ENCODE measurements at places on chromosomes 16 and 17.
A peak's percentile ranks its signal among the peaks of the same experiment; 100 is the strongest.

- DNase-seq, result no peak
These were observed 81.3 kb upstream of the PLCG2 start for GRCh38 chr16:81697616-81698309.

DNA sequence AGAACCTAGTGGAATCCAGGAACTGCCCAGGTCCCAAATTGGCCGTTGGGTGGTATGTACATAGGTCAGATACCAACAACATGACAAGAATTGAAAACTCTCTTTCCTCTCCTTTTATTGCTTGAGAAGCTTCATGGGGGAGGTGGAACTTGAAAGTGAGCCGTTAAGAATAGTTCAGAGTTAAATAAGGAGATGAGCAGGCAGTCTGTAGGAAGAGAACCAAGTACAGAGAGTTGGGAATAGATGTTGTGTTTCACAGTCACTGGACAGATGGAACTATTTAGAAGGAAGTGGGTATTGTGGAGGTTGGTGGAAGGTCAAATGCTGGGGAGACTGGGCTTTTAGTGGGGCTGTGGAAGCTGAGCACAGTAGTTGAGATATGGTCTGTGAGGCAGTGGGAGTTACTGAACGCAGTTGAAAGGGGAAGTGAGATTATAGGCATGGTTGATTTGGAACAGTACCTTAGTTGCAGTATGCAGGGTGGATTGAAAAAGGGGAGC lies 26.4 kb downstream of the ARHGAP44 start:
- no peak for DNase-seq

GRCh38 chr16:86990451-86990850 lies 326.7 kb downstream of the C16orf95 start:
- DNase-seq, result no peak

DNA sequence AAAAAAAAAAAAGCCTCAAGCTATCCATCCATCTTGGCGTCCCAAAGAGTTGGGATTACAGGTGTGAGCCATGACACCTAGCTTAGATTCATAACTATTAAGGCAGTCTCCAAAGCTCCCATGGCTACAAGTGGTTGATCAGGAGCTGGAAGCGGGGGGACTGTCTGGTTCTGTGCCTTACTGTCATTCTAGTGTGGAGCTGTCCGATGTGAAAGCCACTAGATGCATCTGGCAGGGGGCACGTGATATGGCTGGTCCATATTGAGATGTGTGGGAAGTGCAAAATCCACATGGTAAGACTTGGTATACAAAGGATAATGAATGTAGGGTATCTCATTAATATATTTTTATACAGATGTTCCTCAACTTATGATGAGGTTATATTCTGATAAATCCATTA lies 38.7 kb downstream of the KPNA2 start:
- DNase-seq, result no peak

- no peak for DNase-seq
These were observed 26.2 kb upstream of the MYH10 start for GRCh38 chr17:8656693-8657092.

- DNase-seq, result peak; percentile 83
These were observed 28.4 kb upstream of the TMC5 start for GRCh38 chr16:19389246-19389645.

DNA sequence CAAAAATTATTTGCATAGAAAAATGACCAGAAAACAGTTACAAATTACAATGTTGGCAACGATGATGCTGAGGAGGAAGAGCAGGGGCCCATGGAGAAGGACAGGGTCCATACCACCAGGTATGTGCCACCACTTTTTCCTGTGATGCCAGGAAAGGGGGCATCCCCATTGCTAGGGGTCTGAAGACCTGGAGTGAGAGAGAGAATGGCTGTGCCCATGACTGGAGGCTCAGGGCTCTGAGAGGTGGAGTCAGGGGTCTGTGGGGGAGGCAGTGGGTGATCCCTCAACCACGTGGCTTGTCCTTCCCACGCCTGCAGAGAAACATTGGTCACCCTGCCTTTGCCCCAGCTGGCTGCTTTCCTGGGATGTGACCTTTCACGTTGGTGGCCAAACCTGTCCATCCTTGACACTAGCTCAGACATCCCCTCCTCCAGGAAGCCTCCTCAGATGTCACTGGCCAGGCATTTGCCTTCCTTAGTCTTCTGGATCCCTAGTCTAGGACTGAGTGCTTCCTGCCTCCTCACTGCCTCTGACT lies 51.4 kb downstream of the SOCS1 start:
- no peak for DNase-seq

DNA sequence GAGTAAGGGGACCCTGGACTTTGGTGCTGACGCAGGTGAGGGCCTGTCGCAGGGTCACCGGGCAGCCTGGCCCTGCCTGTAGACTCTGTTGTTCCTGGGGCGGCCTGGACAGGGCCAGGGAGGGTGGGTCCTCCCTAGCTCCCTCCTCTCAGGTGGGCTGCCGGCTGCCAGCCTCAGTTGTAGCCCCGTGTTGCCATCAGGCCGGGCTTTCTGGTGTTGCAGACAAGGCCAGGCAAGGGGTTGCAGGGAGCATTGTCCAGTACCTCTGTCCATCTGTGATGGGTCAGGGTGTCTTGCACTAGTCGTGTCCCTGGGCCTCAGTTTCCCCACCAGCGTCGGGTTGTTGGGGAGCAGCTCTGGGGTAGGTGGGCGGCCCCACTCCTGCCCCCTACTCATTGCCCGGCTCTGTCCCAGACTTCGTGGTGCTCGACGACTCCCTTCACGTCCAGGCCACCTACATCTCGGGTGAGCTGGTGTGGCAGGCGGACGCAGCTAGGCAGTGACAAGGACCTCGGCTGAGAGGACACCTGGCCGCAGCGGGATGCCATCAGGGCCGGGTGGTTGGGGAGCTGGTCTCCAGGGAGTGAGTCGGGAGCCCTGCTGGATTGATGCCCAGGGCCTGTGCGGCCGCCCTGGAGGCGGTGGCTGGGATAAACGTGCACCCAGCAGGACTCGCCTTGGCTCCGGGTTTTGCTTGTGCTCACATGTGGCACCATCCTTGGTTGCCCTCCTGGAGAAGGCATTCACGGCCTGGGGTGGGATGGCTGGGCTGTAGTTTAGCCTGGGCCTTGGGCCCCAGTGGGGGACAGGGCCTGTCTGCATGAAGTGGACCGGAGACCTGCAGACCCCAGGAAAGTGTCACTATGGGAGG lies 1.9 kb downstream of the CEMP1 start:
- no peak for DNase-seq

DNA sequence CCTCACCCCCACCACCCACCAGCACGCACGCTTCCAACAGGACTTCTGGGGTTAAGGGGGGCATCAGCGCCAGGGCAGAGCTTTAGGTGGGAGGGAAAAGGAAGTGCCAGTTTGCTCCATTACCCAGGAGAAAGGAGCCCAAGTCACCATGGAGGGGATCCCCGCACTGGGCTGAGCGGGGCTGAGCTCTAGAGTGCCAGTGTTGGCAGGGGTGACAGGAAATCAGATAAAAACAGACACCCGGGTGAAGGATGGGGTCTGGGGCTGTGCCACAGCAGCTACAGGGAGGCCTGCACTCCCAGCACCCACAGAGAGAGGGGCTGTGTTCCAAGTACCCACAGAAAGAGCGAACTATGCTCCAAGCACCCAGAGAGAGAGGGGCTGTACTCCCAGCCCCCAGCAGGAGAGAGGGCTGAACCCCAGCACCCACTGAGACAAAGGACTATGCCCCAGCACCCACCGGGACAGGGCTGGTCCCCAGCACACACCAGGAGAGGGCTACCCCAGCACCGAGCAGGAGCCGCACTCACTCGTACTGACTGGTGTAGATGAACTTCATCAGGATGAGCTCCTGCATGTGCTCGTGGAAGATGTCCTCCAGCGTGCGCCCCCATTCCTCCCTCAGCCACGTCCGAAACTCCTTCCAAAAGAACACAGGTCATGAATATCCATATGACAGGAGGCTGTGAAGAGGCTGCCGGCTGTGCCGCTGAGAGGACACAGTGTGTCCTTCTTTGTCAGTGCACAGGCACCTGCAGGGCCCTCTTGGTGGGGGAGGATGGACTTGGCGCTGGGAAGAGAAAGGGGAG lies 18.6 kb upstream of the C16orf95 start:
- DNase-seq, result no peak

- DNase-seq, result no peak
These were observed 300 bp downstream of the CTRB1 start for GRCh38 chr16:75219088-75219487.

- DNase-seq, result no peak
These were observed 762 bp downstream of the PYCARD start for GRCh38 chr16:31201582-31202413.

DNA sequence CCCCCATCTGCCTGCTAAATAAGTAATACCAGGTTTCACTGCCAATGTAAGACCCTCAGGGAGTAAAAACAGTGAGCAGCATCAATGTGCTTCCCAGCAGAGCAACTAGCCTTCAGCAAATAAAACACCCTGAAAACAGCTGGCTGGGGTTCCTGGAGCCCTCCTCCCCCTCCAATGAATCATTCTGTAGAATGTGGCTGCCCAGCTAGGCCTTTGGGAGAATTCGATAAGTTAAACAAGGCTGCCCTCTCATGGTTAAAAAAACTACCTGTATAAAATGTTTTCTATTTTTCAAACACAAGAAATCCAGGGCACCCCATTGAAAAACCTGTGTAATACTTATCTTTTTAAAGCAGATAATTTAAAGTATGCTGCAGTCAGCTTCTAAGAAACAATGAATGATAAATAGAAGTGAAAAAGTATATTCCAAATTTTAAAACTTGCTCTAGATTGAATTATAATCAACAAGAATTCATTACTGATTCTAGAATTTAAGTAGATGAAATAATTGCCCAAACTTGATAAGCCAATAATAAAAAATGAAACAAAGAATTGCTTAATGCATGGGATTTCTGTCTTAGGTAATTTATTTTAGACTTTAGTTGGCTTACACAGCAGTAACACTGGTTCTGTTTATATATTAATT lies 9.4 kb upstream of the TOM1L1 start:
- DNase-seq, result peak; percentile 64

DNA sequence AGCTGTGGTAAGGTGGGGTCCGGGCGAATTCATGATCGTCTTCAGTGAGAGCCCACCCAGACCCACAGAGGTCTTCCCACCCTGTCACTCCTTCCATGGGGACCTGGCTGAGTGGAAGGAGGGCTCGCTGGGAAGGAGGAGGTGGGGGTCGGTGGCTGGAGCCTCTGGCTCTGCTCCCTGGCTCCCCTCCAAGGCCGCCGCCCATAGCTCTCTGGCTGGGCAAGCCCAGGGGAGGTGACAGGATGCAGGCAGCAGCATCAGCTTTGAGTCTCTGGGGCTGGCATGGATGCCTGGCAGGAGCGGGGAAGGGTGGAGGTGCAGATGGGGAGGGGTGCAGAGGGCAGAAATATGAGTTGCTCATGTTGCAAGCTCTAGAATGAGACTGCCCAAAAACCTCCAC lies 147.0 kb downstream of the ENGASE start:
- DNase-seq, result no peak

- no peak for DNase-seq
These were observed 13.7 kb downstream of the CHMP1A start for GRCh38 chr16:89643769-89644300.

DNA sequence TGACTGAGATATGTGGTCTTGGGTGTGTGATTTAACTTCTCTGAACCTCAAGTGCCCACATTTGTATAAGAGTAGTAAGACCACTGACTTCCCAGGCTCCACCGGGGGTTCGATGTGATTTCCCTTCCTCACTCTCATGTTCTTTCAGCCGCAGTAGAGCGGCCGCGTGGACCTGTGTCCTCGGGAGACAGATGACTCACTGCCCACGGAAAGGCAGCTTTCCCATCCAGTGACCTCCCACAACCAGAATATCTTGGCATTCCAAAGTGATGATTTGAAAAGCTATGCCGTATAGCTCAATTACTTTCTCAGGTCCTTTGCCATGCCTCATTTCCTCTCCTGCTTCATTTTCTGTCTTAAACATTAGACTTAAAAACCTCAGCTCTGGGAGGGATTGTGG lies 73.6 kb downstream of the IL21R start:
- DNase-seq, result no peak

GRCh38 chr16:10961231-10961630 lies 16.9 kb downstream of the CLEC16A start:
- DNase-seq, result no peak

- DNase-seq, result no peak
These were observed 9.3 kb upstream of the SLC16A5 start for GRCh38 chr17:75078284-75079022.

DNA sequence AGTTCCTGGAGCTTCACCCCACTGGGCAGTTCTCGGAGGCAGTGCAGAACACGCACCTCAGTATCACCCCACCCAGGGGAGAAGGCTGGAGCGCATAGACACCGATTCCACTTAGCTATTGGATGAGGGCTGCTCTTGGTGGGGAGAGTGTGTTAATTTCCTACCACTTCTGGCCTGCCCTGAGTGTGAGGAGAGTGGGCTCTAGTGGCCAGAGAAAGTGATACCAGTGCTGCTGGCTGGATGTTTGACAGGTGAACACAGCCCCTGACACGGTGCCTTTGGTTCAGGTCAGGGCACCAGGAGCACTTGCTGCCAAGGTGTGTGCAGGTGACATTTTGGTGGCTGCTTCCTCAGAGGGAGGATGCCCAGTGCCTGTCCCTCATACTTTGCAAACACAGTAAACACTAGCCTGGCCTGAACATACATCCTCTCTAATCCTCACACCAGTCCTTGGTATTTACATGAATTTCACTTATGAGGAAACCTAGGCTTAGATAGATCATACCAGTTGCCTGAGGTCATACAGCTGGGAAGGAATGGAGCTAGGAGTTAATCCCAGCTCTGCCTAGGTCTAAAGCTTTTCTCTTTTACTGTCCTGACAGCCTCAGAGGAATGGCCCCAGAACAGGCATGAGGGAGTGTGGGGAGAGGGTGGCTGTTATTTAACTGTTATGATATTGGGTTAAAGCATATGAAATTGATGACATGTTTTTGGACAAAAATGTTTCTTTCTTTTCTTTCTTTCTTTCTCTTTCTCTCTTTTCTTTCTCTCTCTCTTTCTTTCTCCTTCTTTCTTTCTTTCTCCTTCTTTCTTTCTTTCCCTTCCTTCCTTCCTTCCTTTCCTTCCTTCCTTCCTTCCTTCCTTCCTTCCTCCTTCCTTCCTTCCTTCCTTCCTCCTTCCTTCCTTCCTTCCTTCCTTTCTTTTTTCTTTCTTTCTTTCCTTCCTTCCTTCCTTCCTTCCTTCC lies 21.0 kb upstream of the ITGAX start:
- DNase-seq, result no peak

DNA sequence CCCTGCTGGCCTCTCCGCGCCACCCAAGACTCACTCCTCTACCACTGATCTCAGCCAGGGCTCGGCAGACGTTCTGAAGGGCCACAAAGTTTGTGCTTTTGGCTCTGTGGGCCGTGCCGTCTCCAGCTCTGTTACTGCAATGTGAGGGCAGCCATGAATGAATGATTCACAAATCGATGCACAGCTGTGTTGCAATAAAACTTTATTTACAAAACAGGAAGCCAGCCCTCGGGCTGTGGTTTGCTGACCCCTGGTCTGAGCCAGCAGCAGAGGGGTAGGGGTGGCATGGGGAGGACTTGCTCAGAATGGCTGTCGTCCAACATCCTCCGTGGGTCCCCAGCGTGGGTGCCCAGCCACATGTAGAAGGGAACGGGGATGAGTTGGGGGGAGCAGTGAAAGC lies 63.0 kb upstream of the PVALEF start:
- no peak for DNase-seq
